EL (cell line): ENCODE measurements at places on chromosomes 16 and 17.

GRCh38 chr17:41519501-41520224, 973 bp upstream of the KRT15 start:
- DNase-seq = no peak

- peak; percentile 62 for DNase-seq
These were observed 149.2 kb upstream of the TBX2 start for GRCh38 chr17:61250335-61250890.

GRCh38 chr17:44530896-44531418, 26.3 kb upstream of the FZD2 start:
- no peak for DNase-seq

GRCh38 chr17:1783834-1784611, 22.2 kb downstream of the SERPINF1 start:
- peak; percentile 47 for DNase-seq

DNA sequence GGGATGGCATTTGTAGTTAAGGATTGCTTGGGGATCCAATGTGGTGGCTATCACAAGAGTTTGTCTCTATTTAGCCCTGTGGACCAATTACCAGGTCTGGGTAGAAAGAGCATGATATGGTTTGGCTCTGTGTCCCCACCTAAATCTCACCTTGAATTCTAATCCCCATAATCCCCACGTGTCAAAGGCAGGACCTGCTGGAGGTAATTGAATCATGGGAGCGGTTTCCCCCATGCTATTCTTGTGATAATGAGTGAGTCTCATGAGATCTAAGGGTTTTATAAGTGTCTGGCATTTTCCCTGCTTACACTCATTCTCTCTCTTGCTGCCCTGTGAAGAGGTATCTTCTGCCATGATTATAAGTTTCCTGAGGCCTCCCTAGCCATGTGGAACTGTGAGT, 86.4 kb upstream of the HS3ST4 start:
- DNase-seq = no peak

GRCh38 chr16:86403085-86403484, 107.2 kb upstream of the FOXF1 start:
- no peak for DNase-seq

DNA sequence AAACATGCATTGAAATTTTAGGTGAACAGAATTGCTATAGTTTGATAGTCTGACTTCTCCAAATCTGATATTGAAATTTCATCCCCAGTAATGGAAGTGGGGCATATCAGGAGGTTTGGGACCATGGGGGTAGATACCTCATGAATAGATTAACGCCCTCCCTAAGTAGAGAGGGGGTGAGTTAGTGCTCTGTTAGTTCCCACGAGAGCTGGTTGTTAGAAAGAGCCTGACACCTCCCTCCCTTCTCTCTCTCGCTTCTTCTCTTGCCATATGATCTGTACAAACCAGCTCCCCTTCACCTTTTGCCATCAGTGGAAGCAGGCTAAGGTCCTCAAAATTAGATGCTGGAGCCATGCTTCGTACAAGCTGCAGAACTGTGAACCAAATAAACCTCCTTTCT, 78.8 kb downstream of the BRIP1 start:
- no peak for DNase-seq

GRCh38 chr17:28219771-28220170, 99.2 kb upstream of the TMEM97 start:
- DNase-seq = peak; percentile 22

GRCh38 chr17:76540381-76541300, 797 bp downstream of the PRCD start:
- peak; percentile 96 for DNase-seq

DNA sequence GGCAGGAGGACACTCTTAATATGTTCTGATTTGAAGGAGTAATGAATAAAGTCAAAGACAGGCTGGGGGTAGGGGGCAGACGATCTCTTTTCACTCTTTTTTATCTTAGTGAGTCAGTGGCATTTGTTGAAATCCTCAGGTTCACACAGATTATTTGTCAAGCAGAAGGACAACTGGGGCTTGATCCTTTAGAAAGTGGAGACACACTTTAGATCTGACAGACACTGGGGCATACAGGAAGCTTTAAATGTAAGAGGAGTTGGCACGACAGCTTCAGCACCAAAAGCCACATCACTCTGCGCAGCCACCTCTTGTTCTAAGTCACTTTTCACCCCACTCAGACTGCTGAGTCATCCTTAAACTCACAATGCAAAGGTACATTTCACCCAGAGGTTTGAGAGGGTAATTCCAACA, 121.5 kb downstream of the STXBP4 start:
- DNase-seq = no peak

DNA sequence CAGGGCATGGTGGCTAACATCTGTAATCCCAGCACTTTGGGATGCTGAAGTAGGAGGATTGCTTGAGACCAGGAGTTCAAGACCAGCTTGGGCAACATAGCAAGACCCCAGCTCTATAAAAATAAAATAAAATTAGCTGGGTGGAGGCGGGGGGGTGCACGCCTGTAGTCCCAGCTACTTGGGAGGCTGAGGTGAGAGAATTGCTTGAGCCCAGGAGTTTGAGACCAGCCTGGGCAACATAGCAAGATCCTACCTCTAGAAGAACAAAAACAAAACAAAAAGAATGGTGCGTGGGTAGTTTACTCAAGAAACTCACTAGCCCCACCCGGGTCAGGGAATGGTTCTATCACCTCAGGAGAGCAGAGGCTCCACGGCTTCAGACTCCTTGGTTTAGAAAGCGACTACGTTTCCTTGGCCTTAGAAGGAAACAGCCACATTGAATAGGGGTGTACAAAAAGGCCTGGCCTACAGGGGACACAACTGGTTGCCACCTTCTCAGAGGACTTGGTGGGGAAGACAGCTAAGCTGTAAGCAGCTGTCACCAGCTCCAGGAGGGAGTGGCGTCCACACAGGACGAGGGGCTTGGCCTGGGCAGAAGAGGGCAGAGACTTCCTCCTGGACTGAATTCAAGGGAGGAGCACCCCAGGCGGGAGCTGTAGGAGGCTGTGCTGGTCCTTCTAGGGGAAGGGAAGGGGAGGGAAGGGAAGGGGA, 716 bp downstream of the TK1 start:
- DNase-seq = peak; percentile 69

GRCh38 chr17:39393736-39394135, 7.7 kb downstream of the FBXL20 start:
- DNase-seq = no peak

GRCh38 chr16:65373097-65373496, 251.2 kb upstream of the CDH11 start:
- DNase-seq = no peak

DNA sequence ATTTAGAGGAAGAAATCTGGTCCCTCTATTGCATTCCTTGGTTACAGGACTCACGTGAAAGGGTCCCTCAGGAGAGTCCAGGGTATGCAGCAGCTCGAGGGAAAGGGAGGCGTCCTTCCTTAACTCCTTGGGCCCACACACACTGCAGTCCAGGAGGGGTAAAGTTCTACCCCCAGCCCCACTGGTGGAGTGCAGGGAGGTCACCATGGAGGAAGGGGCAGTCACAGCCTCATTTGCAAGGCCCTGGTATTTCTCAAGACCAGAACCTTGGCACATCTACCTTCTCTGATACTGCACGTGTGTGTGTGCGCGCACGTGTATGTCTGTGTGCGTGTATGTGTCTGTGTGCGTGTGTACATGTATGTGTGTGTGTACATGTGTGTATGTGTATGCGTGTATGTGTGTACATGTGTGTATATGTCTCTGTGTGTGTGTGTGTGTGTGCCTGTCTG, 11.1 kb downstream of the HIC1 start:
- DNase-seq = no peak

DNA sequence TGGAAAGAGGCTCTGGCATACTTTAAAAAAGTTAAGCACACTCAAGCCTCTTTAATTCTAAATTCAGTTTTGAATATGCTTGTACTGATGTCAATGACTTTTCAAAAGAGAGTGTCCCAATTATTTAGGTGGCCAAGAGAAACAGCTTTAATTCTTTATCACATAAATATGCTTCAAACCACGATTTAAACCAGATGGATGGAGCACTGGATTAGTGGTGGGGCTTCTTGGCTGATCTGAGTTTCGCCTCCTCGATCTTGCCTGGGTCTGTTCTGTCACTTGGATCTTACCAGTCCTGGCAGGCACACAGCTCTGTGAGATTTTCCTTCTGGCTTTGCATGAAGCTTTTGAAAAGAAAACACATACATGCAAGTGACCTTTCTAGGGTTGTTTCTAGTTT, 467.8 kb downstream of the MAF start:
- DNase-seq = no peak

DNA sequence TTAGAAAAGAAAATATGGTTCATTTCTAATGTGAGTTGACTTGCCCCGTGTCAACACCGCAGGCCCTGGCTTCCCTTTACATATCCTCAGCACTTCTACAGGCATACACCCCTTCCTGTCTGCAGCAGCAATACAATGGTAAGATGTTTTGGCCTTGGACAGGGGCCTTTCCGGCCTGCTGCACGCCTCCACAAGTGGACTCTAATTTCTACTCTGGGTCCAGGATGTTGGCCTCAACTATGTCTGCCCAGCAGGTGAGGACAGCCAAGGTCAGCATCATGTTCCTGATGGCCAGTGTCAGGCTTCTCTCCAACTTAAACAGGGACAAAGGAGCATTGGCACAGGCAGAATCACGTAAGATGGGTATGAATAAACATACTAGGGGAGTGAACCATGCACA, 11.0 kb downstream of the C17orf67 start:
- no peak for DNase-seq

DNA sequence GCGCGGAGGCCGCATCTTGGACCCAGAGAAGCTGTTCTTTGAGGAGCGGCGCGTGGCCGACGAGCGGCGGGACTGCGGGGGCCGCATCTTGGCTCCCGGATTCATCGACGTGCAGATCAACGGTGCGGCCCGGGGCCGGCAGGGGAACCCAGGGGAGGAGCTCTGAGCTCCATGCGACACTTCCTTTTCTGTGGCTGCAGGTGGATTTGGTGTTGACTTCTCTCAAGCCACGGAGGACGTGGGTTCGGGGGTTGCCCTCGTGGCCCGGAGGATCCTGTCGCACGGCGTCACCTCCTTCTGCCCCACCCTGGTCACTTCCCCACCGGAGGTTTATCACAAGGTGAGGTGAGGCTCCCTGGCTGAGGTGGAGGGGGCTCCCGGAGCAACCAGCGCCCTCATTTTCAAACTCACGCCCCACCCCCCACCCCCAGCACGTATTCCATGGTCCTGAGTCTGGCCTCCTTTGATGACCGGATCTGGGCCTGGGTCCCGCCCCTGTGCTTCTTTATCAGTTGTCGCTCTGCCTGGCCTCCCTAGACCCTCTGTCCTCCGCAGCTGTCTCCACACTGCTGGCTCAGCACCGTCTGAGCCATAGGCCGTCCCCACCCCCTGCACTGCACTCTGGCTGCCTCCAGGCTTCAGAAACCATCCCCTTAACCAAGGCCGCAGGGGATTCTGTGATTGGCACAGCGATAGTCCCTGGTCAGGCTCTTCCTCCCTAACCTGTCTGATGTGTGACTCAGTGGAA, 787 bp downstream of the AMDHD2 start:
- no peak for DNase-seq

- peak; percentile 94 for DNase-seq
These were observed 10.3 kb upstream of the ARL4D start for GRCh38 chr17:43388359-43389045.

DNA sequence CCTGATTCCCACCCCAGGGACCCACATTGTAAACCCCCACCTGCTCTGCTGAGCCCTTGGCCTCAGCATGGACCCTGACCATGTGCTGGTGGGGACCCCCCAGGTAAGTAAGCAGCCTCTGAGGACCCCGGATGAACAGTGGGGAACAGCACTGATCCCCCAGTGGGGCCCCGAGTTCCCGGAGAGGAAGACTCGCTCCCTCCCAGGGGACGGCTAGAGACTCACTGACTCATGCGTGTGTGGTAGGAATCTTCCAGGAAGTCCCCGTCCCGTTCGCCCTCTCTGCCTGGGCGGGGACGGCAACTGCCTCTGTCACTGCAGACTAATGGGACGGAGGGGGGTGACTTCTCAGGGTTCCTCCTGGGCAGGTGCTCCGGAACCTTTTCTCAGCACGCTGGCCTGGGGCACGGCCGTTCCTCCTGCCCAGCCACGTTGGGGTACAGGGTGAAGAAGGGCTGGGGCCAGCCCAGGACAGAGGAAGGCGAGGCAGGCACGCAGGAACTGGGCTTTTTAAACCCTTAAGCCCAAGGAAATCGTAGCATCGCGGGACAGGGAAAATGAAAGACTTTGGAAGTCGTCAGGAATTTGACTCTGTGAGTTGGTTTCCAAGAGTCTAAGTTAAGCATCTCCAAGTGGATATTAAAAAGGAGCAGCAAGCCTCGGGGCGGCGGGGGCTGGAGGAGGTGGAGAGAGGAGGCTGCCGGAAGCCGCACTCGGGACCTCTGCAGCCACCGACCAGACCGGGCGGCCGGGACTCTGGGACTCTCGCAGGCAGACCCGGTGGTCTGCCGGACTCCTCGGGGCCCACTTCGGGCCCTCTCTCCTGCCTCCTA, 178.7 kb downstream of the SEC14L1 start:
- DNase-seq = peak; percentile 91

DNA sequence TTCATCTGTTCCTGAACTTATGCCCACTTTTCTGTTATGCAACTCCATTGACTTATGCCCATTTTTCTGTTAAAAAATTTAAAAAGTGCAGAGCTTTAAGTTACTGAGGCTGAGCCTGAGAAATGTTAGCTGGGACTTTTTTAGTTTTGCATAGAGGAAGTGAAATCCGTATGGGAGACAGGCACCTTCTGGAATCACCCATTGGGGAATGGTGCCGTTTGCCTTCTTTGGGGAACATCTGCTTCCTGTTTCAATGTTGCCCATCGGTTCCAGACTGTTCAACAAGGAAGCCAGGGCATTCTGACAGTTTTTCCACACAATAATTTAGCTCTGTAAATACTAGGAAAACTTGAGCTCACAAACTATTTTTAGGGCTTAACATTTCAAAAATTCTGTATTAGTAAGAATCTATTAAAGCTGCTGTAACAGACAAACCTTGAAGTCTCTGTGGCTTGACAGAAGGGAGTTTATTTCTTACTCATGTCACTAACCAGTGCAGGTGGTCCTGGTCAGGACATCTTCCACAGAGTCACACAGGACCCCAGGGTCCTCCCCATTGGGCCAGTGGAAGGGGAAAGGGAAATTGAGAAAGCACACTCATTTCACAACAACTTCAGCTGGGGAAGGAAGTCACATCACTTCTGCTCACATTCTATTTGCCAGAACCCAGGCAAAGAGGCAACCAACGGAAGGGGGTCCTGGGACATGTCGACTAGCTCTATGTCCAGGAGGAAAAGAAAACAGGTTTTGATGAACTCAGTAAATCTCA, 17.2 kb downstream of the PRKCB start:
- DNase-seq = no peak

- DNase-seq = no peak
These were observed 10.0 kb downstream of the BTBD17 start for GRCh38 chr17:74351552-74352210.

DNA sequence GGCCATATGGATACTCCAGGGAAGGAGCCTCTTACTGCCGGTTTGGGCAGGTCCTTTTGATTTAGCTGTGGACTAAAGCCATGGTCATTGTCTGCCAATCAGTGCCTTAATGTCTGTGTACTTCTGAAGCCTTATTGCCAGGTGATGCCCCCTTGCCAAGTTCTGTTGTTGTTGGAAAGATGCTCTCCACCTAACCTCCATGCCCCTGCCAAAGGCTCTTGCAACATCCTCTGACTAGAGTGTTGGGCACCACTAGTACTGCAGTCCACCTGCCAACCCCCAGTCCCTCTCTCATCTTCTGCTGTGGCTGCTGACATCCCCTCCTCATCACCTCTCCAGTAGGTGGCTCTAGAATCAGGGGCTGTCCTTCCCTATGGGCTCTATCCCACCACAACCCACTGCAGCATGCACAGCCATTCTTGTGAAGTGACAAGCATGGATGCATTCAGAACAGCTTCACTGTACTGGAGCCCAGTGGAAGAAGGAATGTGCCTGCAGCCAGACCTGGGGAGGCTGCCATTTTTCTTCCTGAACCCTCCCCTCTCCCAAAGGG, 375.3 kb upstream of the CDH5 start:
- DNase-seq = no peak

GRCh38 chr17:39084558-39084957, 66.9 kb downstream of the PLXDC1 start:
- DNase-seq = no peak
